ENCODE measurements at places on chromosomes 2 and 18. TPM values are rescaled to one million over a fixed set of nuclear protein-coding genes. Genes with fewer than 3 reads are reported as not detected.

GRCh38 chr2:216406826-216407225, 5.5 kb upstream of the SMARCAL1 start:
- DNase-seq, result no peak

DNA sequence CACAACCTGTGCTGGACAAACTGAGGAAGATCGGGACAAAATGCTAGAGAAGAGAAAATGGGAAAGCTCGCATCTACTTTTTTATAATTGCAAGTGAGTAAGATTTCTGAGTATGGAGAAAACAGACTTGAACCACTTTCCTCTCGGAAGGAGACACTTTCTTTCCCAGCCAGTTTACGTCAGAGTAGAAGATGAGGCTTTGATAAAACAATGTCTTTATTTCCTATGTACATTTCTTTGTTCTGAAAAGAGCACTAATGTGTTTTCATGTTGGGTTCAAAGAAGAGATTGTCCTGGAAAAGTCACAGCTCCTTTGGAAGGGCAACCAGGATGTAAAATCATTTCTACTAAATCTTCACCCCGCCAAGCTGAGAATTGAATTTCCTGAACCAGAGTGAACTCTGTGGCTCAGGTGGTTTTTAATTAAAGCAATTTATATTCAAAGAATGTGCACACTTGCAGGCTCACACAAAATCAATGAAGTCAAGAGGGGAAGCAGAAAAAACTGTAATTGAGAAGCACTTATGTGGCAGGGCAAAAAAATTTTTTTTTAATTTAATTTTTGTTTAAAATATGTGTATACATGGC, 23.4 kb upstream of the ITGA6 start:
- no peak for DNase-seq

DNA sequence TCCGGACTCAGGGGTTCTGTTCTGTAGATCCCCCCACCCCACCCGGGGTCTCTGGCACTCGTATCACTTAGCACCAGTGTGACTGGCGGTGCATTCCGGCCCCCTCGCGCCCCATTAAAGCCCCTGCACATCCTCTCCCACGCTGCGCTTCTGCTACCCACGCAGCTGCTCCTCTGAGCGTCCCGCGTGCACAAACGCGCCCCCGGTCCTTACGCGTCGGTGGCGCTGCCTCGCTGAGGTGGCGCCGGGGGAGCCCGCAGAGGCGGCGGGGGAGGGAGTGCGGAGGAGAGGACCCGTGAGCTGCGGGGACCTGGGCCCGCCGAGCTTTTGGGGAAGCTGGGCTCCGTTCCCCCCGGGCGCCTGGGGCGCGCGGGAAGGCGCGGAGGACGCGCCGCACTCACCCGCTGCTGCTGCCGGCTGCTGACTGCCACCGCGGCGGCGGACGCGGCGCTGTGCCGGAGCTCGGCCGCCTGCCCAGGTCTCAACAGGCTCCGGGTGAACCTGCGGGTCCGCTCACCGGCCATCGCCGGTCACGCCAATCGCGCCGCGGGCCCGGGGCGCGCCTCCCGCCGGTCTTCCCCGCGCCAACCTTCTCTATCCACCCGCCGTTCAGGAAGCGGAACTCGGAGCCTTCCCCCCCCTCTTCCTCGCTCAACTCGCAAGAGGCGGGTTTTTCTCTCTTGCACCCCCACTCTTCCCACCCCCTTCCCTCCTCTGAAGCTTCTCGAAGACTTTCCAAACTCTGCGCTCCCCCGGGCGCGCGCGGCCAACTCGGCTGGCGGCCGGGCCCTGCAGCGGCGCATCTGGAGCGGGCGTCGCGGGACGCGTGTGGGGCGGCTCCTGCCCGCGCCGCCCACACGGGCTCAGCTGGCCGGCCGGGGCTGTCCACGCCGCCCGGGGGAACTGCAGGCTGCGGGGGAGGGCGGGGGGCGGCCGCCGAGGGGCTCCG, at the start of gene DOCK10:
TSS of gene DOCK10 (minus strand) at position 618 of the 949 bp plus-strand sequence. CDS start at position 524, 94 bp downstream.
- DNase-seq, result peak; percentile 54

GRCh38 chr2:20365249-20365817, 14.7 kb upstream of the PUM2 start:
- DNase-seq, result peak; percentile 71

GRCh38 chr2:233408366-233409285, 54.3 kb downstream of the DGKD start:
- no peak for DNase-seq

DNA sequence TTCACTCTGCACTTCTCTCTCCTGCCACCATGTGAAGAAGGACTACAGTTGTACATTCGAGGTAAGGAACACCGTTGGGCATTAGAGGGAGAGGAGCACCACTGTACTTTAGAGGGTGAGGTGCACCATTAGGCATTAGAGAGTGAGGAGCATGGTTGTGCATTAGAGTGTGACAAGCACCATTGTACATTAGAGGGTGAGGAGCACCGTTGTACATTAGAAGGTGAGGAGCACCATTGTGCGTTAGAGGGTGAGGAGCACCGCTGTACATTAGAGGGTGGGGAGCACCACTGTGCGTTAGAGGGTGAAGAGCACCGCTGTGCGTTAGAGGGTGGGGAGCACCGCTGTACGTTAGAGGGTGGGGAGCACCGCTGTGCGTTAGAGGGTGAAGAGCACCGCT, 20.8 kb upstream of the AGXT start:
- no peak for DNase-seq

DNA sequence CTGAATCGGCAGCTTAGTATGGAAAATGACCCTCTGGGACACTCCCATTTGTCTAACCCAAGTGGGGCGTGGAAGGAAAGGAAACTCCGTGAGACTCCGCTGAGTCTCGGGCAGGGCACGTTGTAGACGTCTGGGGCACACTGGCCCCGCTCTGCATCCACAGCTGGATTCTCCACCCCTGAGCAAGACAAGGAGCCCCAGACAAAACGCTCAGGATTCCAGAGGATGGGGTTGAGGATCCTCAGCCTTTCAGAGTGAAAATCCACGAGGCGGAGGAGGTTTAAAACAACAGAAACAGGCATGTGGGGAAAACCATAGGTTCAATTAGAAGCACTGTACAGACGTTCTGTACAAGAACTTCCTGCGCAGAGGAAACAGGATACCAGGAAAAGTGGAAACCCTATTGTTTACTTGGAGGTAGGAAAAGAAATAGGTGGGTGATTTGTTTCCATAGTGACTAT, 124.9 kb upstream of the ZNF236 start:
- no peak for DNase-seq

Gene L3MBTL4
- not detected for total RNA-seq

Gene IGFBP5
- 0.46 TPM for total RNA-seq

Gene DPY30
- 69.6 TPM for total RNA-seq
